COR-L47 (cell line): ENCODE measurements at places on chromosomes 6 and 20.

- DNase-seq: no peak
Observed at GRCh38 chr6:150844371-150844770, 21.1 kb upstream of the MTHFD1L start.

- DNase-seq: no peak
Observed at GRCh38 chr20:63574829-63575743, 1.0 kb upstream of the HELZ2 start.

DNA sequence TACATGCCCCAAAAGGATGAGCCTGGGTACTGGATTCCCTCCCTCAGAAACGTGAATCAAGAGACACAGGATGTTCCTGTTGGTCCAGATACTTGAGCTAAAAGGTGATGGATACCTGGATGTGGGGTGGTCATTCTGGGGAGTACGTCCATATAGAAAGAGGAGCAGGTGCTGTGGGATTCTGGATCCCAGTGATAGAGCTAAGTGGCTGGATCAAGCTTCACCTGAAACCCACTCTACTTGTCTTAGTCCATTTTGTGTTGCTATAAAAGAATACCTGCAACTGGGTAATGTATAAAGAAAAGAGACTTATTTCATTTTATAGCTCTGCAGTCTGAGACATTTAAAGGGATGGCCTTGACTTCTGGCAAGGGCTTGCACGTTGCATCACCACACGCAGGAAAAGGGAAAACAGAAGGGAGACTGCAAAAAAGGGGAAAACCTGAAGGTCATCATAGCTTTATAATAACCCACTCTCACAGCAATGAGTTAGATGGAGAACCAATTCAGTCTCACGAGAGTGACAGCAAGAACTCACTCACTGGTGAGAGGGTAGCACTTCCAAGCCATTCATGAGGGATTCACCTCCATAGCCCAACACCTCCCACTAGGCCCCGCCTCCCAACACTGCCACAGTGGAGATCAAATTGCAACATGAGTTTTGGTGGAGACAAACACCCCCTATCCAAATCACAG is 31.2 kb downstream of the RIPOR3 start:
- no peak for DNase-seq

DNA sequence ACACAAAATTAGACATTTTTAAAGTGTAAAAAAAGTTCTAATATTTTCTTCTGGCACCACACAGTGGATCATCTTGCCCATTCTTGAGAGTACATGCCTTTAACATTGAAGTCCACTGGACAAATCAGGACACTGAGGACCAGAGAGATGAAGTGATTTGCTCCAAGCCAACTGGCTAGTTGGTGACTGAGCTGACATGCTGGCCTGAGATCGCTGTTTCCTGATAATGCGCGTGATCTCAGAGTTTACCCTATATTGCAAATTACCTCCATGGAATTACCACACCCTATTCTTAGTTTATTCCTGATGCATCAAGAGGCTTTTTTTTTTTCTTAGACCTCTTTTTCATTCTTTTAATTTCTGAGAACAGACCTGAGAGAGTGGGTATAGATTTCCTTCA is 432.8 kb downstream of the CD83 start:
- DNase-seq: no peak
